ENCODE measurements at places on chromosomes 4 and X. TPM values are rescaled to one million over a fixed set of nuclear protein-coding genes. Genes with fewer than 3 reads are reported as not detected.

DNA sequence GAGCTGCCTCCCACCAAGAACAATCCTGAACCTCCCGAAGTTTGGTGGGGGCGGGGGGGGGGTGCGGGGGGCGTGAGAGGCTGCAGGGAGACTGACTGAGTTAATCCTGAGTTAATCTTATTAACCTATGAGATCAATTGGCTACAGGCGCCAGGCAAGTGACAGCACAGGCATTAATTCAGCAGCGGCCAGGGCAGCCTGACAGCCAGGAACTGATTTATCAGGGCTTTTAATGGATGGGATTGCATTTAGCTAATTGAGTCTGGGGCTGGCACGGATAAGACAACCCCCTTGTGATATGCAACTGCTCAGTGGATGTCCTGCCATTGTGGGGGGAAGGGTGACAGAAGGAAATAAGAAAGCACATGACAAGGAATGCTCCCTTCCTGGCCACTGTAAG lies 16.3 kb downstream of the RTL5 start:
- no peak overlapping the region for H3K4me3 ChIP-seq
- H3K36me3 ChIP-seq = no peaks in the 10 kb centered on the region
- H3K27ac ChIP-seq = no peak overlapping the region
- no peak for DNase-seq
- H3K27me3 ChIP-seq = peaks cover 16% of the 10 kb centered on the region
- H3K4me1 ChIP-seq = no peaks in the 10 kb centered on the region

DNA sequence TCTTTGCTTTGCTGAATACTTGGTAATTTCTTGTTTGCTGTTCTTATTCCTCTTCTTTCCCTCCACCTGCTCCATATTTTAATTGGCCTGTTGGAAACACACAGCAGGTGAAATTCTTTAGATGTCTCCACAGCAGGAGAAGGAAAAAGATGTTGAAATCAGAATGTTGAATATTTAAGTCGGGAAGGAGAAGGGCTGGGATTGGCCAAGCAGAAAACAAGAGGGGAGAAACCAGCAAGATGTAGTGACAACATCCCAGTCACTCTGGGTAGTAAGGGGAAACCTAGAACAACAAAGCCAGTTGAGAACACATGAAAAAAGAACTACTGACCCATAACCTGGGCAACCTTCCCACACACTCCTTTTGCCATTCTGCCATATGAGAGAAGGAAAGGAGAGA lies 37.3 kb upstream of the STAG2 start:
- no peaks in the 10 kb centered on the region for H3K36me3 ChIP-seq
- no peak for DNase-seq
- peaks cover 2% of the 10 kb centered on the region for H3K27me3 ChIP-seq

DNA sequence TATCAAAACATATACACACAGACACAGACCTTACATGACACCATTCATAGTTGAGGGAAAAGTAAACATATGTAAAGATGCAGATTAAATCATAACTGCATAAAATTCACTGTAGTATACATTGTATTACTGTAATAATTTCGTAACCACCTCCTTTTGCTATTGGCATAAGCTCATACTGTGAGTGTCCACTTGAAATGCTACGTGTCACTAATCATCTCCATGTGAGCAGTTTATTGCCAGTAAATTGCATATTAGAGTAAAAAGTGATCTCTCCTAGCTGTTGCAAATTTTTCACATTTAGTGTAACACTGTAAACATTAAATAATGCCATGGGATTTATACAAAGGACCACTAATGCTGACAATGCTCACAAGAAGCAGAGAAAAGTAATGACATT lies 256.7 kb upstream of the GNPDA2 start:
- H3K36me3 ChIP-seq = no peaks in the 10 kb centered on the region
- no peak overlapping the region for H3K4me3 ChIP-seq
- H3K4me1 ChIP-seq = no peaks in the 10 kb centered on the region
- no peak overlapping the region for H3K27ac ChIP-seq

DNA sequence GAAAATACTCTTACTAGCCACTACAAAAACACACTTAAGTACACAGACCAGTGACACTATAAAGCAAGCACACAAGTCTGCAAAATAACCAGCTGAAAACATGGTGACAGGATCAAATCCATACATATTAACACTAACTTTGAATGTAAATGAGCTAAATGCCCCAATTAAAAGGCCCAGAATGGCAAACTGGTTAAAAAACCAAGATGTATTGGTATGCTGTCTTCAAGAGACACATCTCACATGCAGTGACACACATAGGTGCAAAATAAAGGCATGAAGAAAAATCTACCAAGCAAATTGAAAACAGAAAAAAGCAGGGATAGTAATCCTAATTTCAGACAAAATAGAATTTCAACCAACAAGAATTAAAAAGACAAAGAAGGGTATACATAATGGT lies 10.9 kb downstream of the PF4 start:
- H3K27me3 ChIP-seq = peaks cover 6% of the 10 kb centered on the region
- no peak overlapping the region for H3K27ac ChIP-seq
- H3K36me3 ChIP-seq = peaks cover 21% of the 10 kb centered on the region
- DNase-seq = no peak
- no peaks in the 10 kb centered on the region for H3K4me1 ChIP-seq
- no peak overlapping the region for H3K4me3 ChIP-seq

DNA sequence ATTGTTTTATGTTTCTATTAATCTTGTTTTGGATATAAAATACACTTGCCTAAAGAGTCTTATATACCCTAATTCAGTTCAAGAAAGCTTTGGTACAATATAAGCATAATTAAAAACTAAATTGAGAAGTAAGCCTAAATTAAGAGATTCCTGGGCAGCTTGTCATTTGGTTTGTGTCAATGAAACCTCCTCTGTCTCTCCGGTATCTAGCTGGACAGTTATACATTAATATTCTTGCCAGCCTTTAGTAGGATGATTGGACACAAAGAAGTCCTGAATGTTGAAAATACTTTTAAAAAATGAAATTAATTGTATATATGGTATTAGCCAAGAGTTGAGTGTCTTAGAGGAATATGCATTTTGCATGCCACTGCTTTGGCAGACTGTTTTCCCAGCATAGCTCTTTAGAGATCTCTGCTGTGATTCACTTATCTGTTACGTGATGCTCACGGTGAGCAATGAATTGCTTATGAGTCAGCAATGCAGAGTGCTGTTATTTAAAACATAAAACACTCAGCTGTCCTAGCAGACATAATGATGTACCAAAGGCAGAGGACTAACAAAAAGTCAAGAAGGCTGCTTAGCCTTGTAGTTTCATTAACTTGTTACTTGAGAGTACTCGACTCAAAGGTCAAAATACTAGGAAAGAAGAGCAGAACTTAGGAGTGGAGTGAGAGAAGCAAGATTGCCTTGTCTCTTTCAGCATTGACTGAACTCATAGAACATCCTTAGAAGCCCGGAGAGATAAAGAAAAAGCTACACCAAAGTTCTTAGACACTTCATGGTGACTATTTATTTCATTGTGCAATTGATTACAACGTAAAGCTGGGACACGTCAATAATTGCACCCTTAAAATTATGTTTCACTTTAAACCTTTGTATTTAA lies 1296.1 kb upstream of the PCDH7 start:
- DNase-seq = peak; percentile 90
- no peaks in the 10 kb centered on the region for H3K27me3 ChIP-seq
- peak overlapping the region; percentile 82 for H3K4me3 ChIP-seq
- peaks cover 28% of the 10 kb centered on the region for H3K4me1 ChIP-seq
- peak overlapping the region; percentile 92 for H3K27ac ChIP-seq

DNA sequence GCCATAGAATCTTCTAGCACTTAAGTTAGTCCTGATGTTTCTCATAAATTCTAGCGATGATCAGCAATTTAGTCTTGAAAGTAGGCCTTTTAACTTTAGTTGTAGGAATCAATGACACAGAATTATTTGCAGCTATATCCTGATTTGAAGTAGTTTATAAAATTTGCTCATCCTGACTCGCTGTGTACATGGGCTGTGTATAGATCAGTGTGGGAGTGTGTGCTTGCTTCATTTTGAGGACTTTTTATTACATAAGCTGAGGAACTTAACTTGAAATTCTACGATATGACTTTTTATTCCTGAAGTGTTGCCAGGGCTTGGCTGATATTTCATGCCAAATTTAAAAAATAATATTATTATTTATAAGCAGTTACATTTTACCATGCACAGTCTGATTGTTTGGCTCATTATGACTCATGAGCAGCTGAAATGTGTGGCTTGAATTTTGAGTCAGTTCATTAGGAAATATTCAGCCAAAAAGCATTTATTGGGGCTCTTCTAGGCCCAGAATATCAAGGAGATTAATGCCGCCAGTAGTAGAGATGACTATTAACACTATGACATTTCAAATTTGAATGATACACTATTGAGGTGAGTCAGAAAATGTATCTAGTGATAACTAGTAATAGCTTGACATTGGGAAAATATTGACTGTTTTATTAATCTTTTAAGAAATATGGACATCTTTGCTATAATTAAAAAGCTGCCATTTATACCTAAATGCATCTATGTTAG lies 128.9 kb upstream of the LIMCH1 start:
- H3K27ac ChIP-seq = peak overlapping the region; percentile 4
- DNase-seq = no peak
- peaks cover 82% of the 10 kb centered on the region for H3K4me1 ChIP-seq
- H3K4me3 ChIP-seq = no peak overlapping the region
- no peaks in the 10 kb centered on the region for H3K36me3 ChIP-seq

DNA sequence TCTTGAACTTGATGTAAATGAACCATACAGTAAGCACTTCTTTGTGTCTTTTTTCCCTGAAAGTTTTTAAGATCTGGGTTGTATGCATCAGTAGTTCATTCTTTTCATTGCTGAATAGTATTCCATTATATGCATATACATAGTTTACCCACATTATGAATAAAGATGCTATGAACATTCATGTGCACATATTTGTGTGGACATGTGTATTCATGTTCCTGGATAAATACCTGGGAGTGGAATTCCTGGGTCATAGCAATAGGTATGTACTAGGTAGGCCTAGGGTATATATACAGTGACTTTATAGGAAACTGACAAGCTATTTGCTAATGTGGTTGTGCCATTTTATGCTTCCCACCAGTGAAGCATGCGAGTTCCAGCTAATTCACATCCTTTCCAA lies 215.9 kb downstream of the NR3C2 start:
- no peak overlapping the region for H3K27ac ChIP-seq
- H3K4me3 ChIP-seq = no peak overlapping the region
- no peaks in the 10 kb centered on the region for H3K36me3 ChIP-seq
- H3K27me3 ChIP-seq = no peaks in the 10 kb centered on the region
- no peaks in the 10 kb centered on the region for H3K4me1 ChIP-seq

- no peak overlapping the region for H3K27ac ChIP-seq
- H3K27me3 ChIP-seq = peaks cover 15% of the 10 kb centered on the region
- DNase-seq = no peak
- no peaks in the 10 kb centered on the region for H3K36me3 ChIP-seq
- H3K4me3 ChIP-seq = no peak overlapping the region
These were observed 90.9 kb downstream of the CPZ start for GRCh38 chr4:8683462-8683861.

DNA sequence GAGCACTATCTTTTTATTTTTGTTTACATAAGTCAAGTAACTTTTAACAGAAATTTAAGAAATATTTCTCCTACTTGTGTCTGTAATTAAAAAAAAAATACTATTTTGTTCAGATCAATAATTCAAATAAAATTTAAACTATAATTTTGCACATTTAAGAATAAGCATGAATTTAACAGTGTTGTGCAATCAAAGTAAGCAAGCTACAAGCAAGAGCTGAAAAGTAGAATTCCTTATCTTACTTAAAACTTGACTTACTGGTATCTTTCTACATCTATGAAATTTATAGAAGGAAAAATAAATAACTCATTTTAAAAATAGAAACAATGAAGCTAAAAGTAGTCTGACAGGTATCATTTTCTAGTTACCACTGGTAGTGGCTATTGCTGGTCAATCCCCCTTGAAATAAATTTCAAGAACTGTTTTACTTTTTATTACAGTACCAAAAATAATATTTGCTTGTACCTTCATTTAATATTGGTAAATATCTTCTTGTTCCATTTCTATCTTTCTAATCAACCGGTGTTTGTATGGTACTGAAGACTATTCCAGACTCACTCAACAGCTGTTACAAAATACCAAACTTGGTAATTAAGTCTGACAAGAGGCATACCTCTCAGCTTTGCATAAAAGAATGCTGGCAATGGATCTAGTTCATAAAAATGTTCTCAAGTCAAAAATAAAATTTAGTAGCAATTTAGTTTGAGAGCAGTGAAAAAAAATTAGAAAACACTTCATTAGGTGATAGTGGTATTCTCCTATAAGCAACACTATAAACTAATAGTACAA lies 62.2 kb downstream of the NOCT start:
- no peak overlapping the region for H3K27ac ChIP-seq
- DNase-seq = no peak
- peaks cover under 1% of the 10 kb centered on the region for H3K27me3 ChIP-seq
- H3K4me3 ChIP-seq = no peak overlapping the region

DNA sequence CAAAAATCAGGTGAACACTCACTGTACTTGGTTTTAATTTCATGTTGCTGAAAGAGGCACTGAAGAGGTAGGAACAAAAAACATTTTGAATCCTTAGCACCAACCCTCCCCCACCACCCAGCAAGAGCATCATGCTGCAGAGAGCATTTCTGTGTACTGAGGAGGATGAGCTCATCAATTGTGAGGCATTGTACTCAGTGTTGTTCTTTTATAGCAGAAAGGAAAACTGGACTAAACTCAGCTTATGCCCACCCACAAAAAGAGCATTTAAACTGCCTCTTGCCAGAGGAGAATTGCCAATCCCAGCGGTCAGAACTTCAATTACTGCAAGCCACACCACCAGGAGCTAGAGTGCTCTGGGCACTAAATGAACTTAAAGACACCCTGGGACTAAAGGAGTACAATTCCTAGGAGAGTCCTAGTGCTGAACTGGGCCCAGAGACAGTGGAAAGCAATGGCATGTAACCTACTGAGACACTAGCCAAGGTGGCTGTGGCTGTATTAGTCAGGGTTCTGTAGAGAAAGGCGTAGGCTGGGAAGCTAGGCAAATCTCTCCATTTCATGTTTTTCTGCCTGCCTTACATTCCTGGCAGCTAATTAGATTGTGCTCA lies 280.7 kb upstream of the KLHL4 start:
- no peak overlapping the region for H3K4me3 ChIP-seq
- H3K27ac ChIP-seq = no peak overlapping the region
- no peaks in the 10 kb centered on the region for H3K36me3 ChIP-seq

DNA sequence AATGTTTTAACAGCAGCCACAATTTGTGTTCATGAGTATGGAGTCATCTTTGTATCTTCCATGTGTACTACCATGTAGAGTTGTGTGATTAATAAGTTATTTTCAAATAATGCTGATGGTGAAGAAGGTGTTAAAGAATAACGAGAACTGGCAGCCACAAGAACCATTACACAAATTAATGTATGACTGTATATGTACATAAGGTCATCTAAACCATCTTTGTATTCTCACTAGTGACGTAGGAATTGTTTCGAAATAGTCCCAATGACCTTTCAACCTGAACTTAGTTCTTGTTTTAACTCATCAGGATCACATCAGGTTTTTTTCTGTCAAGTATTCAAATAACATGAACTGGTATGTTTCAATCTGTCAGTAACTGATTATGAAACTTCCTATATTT lies 48.3 kb upstream of the NOCT start:
- H3K4me1 ChIP-seq = no peaks in the 10 kb centered on the region
- H3K27ac ChIP-seq = no peak overlapping the region
- H3K36me3 ChIP-seq = no peaks in the 10 kb centered on the region
- H3K4me3 ChIP-seq = no peak overlapping the region

- no peak overlapping the region for H3K27ac ChIP-seq
- H3K27me3 ChIP-seq = no peaks in the 10 kb centered on the region
- H3K4me1 ChIP-seq = no peaks in the 10 kb centered on the region
- no peak overlapping the region for H3K4me3 ChIP-seq
These were observed 1.8 kb downstream of the ADAM29 start for GRCh38 chr4:174919886-174920423.

The ESX1 gene
- total RNA-seq = not detected

The KDM6A gene
- total RNA-seq = 7.4 TPM

The TNMD gene
- not detected for total RNA-seq

The PARM1 gene
- total RNA-seq = 0.16 TPM

The BEX3 gene
- 292 TPM for total RNA-seq

Data from HFFc6 (cell line).